Upper lobe of right lung (tissue), 1 donor: ENCODE measurements at places on chromosomes 1 and 21. TPM values are rescaled to one million over a fixed set of nuclear protein-coding genes. Genes with fewer than 3 reads are reported as not detected.

The ZNF326 gene
- 18.0 TPM for total RNA-seq

The SLC37A1 gene
- total RNA-seq: 21.6 TPM

The KAZN gene
- total RNA-seq: 33.5 TPM

The SPRR5 gene
- total RNA-seq: not detected

- H3K4me1 ChIP-seq: no peaks in the 10 kb centered on the region
- H3K27ac ChIP-seq: no peak overlapping the region
- no peak for DNase-seq
- H3K27me3 ChIP-seq: no peaks in the 10 kb centered on the region
- H3K36me3 ChIP-seq: no peaks in the 10 kb centered on the region
Observed at GRCh38 chr1:237736372-237737029, 154.2 kb downstream of the ZP4 start.

- no peak overlapping the region for H3K27ac ChIP-seq
- no peak overlapping the region for H3K4me3 ChIP-seq
- peak; percentile 7 for DNase-seq
- H3K4me1 ChIP-seq: no peaks in the 10 kb centered on the region
- H3K36me3 ChIP-seq: no peaks in the 10 kb centered on the region
Observed at GRCh38 chr1:226580625-226581270, 32.2 kb downstream of the STUM start.

- H3K27me3 ChIP-seq: no peaks in the 10 kb centered on the region
- no peak overlapping the region for H3K4me3 ChIP-seq
- no peaks in the 10 kb centered on the region for H3K36me3 ChIP-seq
- peaks cover 39% of the 10 kb centered on the region for H3K4me1 ChIP-seq
Observed at GRCh38 chr1:184424157-184424556, 37.3 kb downstream of the C1orf21 start.

- peaks cover 13% of the 10 kb centered on the region for H3K4me1 ChIP-seq
- H3K27me3 ChIP-seq: peaks cover 25% of the 10 kb centered on the region
- H3K36me3 ChIP-seq: no peaks in the 10 kb centered on the region
- no peak overlapping the region for H3K27ac ChIP-seq
- H3K4me3 ChIP-seq: no peak overlapping the region
Observed at GRCh38 chr1:22140694-22141093, 2.2 kb downstream of the WNT4 start.

GRCh38 chr1:205537386-205538018 is 33.0 kb downstream of the CDK18 start:
- no peak overlapping the region for H3K4me3 ChIP-seq
- H3K4me1 ChIP-seq: peaks cover 7% of the 10 kb centered on the region
- no peaks in the 10 kb centered on the region for H3K36me3 ChIP-seq
- H3K27me3 ChIP-seq: no peaks in the 10 kb centered on the region

DNA sequence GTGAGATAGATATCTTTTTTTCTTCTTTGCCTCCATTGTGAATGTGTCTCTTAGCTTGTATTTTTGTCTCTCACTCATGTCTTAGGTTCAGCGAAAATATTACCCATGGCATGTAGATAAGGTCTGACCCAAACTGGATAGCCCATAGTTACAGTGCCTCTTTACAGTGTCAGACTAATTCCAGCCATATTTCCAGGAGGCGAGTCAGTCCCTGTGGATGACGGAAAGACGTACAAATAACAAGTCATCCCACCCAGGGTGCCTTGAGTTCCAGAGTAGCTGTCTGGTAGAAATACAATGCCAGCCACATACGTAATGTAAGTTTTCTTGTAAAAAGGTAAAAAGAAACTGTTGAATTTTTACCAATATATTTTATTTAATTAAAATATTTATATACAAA is 157.3 kb downstream of the ZNF281 start:
- no peak overlapping the region for H3K4me3 ChIP-seq
- no peaks in the 10 kb centered on the region for H3K36me3 ChIP-seq
- H3K4me1 ChIP-seq: no peaks in the 10 kb centered on the region
- H3K27ac ChIP-seq: no peak overlapping the region
- H3K27me3 ChIP-seq: no peaks in the 10 kb centered on the region
- DNase-seq: no peak

- H3K4me1 ChIP-seq: peaks cover 20% of the 10 kb centered on the region
- H3K36me3 ChIP-seq: peaks cover 92% of the 10 kb centered on the region
- H3K27me3 ChIP-seq: no peaks in the 10 kb centered on the region
- peak overlapping the region; percentile 9 for H3K4me3 ChIP-seq
Observed at GRCh38 chr1:15915991-15916390, 59.9 kb downstream of the ZBTB17 start.

GRCh38 chr1:95888941-95889390 is 655.0 kb downstream of the RWDD3 start:
- no peak overlapping the region for H3K4me3 ChIP-seq
- no peaks in the 10 kb centered on the region for H3K4me1 ChIP-seq
- no peak overlapping the region for H3K27ac ChIP-seq

- peak overlapping the region; percentile 61 for H3K4me3 ChIP-seq
- no peaks in the 10 kb centered on the region for H3K36me3 ChIP-seq
Observed at GRCh38 chr1:166164646-166164994, 2.2 kb downstream of the FAM78B start.

DNA sequence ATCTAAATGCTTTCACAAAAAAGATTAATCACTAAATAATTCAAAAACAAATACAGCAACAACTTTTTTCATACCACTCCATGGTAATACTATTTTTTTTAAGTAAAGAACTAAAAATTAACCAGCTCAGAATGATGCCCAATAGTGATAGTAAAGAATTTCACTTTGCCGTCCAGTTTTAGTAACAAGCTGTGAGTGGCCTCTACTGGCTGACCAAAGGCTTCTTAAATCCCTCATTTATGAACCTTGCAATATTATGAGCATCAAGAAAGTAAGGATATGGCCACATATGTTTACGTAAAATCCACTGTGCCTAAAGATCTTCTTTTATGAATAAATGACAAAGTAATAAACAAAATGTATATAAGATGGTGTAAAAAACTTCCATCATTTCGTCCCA is 108.6 kb downstream of the GPATCH2 start:
- DNase-seq: no peak
- H3K36me3 ChIP-seq: no peaks in the 10 kb centered on the region
- no peaks in the 10 kb centered on the region for H3K27me3 ChIP-seq
- no peak overlapping the region for H3K27ac ChIP-seq
- H3K4me1 ChIP-seq: no peaks in the 10 kb centered on the region

- no peak for DNase-seq
- peaks cover 4% of the 10 kb centered on the region for H3K36me3 ChIP-seq
- no peak overlapping the region for H3K4me3 ChIP-seq
Observed at GRCh38 chr1:54248966-54249365, 49.0 kb downstream of the MRPL37 start.

DNA sequence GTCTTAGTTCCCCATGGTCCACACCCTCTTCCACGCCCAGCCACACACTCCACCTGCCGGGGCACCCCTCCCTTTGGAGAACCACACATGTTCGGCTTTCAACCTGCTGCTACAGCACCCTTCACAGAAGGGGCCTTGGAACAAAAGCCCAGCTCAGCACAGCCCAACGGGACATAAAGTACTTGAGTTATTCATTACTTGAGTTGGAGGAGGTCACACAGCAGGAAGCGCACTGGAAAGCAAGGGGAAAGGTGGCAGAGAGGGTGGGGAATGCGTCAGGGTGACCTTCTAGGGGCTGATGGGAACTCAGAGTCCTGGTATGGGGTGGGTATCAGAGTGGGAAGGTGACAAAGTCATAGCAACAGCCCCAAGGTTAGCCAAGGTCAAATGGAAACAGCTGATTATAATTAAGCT is 3.0 kb upstream of the ATP1B1 start:
- no peak overlapping the region for H3K4me3 ChIP-seq
- no peaks in the 10 kb centered on the region for H3K36me3 ChIP-seq
- H3K4me1 ChIP-seq: peaks cover 5% of the 10 kb centered on the region
- DNase-seq: peak; percentile 87
- H3K27me3 ChIP-seq: no peaks in the 10 kb centered on the region

GRCh38 chr21:20538039-20538658 is 460.1 kb upstream of the NCAM2 start:
- H3K4me1 ChIP-seq: no peaks in the 10 kb centered on the region
- no peaks in the 10 kb centered on the region for H3K27me3 ChIP-seq
- H3K4me3 ChIP-seq: no peak overlapping the region
- DNase-seq: no peak
- H3K27ac ChIP-seq: no peak overlapping the region

DNA sequence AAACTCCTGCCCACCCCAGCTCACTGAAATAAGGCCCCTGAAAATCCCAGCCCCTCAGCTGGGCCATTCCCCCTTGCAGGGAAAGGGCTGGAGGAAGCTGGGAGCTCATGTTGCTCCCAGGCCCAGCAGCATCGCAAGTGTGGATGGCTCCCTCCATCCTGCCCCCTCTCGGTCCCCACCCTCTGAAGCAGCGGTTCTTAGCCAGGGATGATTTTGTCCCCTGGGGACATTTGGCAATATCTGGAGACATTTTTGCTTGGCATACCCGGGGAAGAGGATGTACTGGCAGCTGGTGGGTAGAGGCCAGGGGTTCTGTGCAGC is 56.8 kb downstream of the PSMG1 start:
- no peaks in the 10 kb centered on the region for H3K27me3 ChIP-seq
- no peaks in the 10 kb centered on the region for H3K4me1 ChIP-seq
- no peak for DNase-seq
- H3K4me3 ChIP-seq: no peak overlapping the region

GRCh38 chr1:184503221-184503749 is 116.5 kb downstream of the C1orf21 start:
- H3K27me3 ChIP-seq: no peaks in the 10 kb centered on the region
- DNase-seq: no peak
- no peak overlapping the region for H3K27ac ChIP-seq
- H3K4me3 ChIP-seq: no peak overlapping the region
- no peaks in the 10 kb centered on the region for H3K36me3 ChIP-seq

GRCh38 chr1:53592521-53592982 is 133.4 kb downstream of the DMRTB1 start:
- H3K27me3 ChIP-seq: no peaks in the 10 kb centered on the region
- no peaks in the 10 kb centered on the region for H3K4me1 ChIP-seq
- peak; percentile 88 for DNase-seq
- H3K36me3 ChIP-seq: no peaks in the 10 kb centered on the region

GRCh38 chr21:16125274-16125673 is 395.5 kb downstream of the USP25 start:
- no peaks in the 10 kb centered on the region for H3K4me1 ChIP-seq
- H3K4me3 ChIP-seq: no peak overlapping the region
- no peaks in the 10 kb centered on the region for H3K27me3 ChIP-seq
- no peaks in the 10 kb centered on the region for H3K36me3 ChIP-seq

- no peaks in the 10 kb centered on the region for H3K36me3 ChIP-seq
- DNase-seq: peak; percentile 80
- H3K4me1 ChIP-seq: no peaks in the 10 kb centered on the region
- H3K27ac ChIP-seq: no peak overlapping the region
- no peak overlapping the region for H3K4me3 ChIP-seq
Observed at GRCh38 chr1:110523011-110523410, 4.0 kb upstream of the KCNA10 start.

GRCh38 chr1:238485912-238486209 is 595.1 kb upstream of the ZP4 start:
- no peaks in the 10 kb centered on the region for H3K4me1 ChIP-seq
- H3K4me3 ChIP-seq: no peak overlapping the region
- no peak overlapping the region for H3K27ac ChIP-seq
- no peak for DNase-seq
- no peaks in the 10 kb centered on the region for H3K36me3 ChIP-seq

DNA sequence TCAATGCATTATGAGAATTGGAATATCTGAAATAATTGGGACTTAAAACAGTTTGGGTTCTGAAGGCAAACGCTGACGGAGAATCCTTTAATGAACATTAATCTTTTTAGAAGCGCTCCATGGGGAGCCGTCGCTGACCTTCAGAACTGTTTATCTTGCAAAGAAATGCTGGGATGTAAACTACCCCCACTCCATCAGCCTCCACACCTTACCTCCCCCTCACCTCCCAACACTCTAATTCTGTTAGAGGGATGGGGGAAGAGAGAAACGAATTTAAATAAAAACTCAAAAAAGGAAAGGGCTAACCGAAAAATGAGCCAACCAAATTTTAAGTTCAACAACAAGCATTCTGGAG is 44.1 kb upstream of the DNAJC6 start:
- H3K36me3 ChIP-seq: no peaks in the 10 kb centered on the region
- no peaks in the 10 kb centered on the region for H3K27me3 ChIP-seq
- no peak overlapping the region for H3K27ac ChIP-seq
- H3K4me1 ChIP-seq: peaks cover 20% of the 10 kb centered on the region
- no peak for DNase-seq
- H3K4me3 ChIP-seq: peak overlapping the region; percentile 55

GRCh38 chr1:184082541-184083415 is 31.2 kb downstream of the TSEN15 start:
- no peaks in the 10 kb centered on the region for H3K36me3 ChIP-seq
- DNase-seq: no peak
- H3K27ac ChIP-seq: no peak overlapping the region
- no peak overlapping the region for H3K4me3 ChIP-seq
- H3K4me1 ChIP-seq: no peaks in the 10 kb centered on the region

GRCh38 chr1:188128761-188129160 is 1300.0 kb downstream of the PLA2G4A start:
- no peaks in the 10 kb centered on the region for H3K27me3 ChIP-seq
- H3K4me3 ChIP-seq: no peak overlapping the region
- DNase-seq: no peak
- H3K36me3 ChIP-seq: no peaks in the 10 kb centered on the region
- no peaks in the 10 kb centered on the region for H3K4me1 ChIP-seq

- peaks cover 4% of the 10 kb centered on the region for H3K4me1 ChIP-seq
- no peaks in the 10 kb centered on the region for H3K36me3 ChIP-seq
- H3K4me3 ChIP-seq: no peak overlapping the region
- DNase-seq: no peak
Observed at GRCh38 chr1:33758698-33759097, 105.2 kb upstream of the HMGB4 start.

DNA sequence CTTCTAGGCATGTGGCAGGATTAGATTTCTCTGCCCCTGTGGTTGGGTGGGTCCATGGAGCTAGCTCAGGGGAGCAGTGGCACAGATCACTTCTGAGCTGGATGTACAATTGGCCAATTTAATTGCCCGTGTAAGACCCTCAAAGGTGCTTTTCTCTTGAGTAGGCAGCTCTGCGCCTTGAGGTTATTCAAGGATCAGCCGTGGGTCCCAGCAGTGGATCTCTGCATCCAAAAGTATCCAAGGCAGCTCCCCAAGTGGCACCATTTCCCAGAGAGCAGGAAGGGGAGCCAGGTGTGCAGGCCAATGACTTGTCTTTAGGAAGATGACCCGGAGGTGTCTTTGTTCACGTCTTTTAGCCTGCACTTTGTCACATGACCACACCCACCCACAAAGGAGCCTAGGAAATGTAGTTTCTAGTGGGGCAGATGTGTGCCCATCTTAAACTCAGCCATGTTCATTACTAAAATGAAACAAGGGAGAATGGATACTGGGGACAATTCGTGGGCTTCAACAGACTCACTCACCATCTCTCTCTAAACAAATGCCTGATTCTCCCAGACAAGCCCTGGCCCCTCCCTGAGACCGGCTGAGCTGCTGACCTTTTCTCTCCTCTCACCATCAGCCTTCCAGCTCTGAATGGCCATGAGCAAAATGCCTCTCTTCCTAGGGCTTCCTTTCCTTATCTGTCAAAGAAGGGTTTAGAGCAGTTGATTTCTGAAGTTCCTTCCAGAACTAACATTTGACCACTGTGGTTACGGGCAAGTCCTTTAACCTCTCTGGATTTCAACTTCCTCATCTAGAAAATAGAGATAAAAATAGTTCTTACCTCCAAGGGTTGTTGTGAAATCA is 41.4 kb upstream of the TENT5C start:
- H3K27me3 ChIP-seq: no peaks in the 10 kb centered on the region
- H3K4me3 ChIP-seq: no peak overlapping the region
- H3K36me3 ChIP-seq: no peaks in the 10 kb centered on the region
- H3K27ac ChIP-seq: no peak overlapping the region
- peak; percentile 41 for DNase-seq
